ENCODE measurements at places on chromosomes 6 and 20.

DNA sequence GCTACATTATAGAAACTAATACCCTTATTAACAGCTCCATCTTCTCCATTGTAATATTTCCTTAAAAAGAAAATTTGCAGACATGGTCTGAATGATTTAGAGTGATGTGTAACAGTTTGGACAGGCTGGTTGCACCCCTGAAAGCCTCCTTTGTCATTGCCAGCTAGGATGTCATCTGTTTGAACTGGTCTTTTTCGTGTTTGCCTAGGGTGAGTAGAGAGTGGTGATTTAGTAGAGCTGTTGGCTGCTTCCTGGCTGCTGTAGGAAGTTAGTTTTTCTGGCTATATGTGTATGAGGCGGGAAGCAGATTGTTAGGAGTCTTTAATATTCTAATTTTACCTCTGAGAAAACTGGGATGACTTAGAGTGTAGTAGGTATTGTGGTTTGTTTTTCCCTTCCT lies 101.1 kb downstream of the ZFAND3 start:
- DNase-seq = no peak

- no peak for DNase-seq
Observed at GRCh38 chr6:145531822-145532221, 203.5 kb downstream of the EPM2A start.

DNA sequence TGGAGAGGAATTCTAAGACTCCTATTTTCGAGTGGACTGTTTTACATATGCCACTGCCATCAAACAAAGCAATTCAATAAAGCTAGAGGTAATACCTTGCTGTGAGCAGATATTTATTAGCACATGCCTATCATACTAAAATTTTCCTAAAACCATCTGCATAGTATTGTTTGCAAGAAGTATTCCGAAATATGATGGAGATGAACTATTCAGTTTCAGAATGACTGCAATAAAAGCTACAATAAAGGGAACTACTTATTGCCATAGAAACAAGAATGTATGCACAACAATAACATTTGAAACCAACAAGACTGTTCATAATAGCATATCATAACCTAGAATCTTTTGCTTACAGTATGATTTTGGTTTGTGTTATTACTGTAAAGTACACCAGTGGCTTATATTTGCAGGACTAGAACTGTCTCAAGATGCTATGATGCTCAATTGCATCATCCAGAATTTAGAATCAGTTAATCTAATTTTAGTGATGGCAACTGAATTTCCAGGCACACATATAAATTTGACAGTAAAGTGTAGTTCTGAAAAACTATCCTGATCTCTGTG lies 144.3 kb downstream of the GRIK2 start:
- DNase-seq = no peak

DNA sequence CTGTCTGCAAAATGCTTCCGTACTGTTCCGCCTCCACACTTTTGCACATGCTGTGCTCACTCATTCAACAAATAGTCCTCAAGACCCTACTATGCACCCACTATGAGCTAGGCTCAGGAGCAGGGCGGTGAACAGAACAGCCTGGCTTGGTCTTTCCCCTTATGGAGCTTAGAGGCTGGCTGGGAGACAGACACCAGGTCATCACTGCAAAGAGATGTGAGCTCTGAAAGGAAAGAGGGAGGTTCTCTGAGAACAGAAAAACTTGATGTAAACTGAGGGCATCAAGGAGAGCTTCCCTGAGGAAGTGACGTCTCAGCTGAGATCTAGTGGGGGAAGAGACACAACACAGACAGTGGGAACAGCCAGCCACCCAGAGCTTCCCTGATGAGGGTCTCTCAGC lies 31.0 kb upstream of the TGM2 start:
- DNase-seq = no peak

DNA sequence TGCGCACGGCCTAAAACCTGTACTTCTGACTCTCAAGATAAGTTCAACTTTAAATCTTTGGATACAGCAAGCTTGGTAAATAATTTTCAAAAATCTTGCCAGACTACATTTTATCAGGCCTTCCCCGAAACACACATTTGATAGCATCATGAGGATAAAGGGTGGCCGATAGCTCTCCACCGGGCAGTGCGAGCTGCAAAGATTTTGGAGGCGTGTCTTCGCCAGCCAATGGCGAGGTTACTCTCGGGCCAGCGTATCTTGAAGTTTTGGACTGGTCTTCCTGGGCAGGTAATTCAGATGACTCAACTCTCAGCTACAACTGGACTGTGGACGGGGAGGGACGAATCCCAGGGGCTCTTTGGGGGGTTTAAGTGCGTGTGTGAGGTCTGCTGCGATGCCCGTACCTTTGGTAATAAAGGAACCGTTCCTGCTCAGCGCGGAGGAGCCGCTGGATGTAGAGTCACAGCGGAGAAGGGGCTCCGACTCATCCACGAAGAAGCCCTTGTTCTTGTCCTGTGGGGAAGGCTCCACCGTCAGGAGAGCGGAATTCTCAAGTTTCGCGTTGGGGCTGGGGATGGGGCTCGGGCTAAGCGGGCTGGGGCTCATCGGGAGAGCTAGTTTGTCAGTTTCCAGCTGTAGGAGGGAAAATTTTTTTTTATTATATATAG lies 75.3 kb downstream of the TNFRSF21 start:
- no peak for DNase-seq

DNA sequence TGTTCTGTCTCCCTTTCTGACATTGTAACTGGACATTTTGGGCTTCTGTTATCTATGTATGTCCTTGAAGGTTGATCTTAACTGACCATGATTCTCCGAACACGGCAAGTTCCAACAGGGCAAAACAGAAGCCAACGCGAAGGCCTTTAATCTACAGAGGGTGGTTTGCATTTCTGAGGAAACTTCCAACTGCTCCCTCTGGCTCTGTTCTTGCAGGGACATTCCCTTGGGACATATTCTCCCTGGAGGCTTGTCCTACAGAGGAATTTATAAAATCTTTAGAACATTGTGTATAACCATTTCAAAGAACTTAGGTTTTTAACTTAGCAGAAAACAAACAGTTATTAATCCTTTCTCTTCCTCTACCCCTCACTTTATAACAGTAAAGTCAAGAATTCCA lies 189.0 kb upstream of the CDYL start:
- DNase-seq = no peak

- no peak for DNase-seq
Observed at GRCh38 chr20:35891375-35891774, 62.9 kb downstream of the SCAND1 start.

- no peak for DNase-seq
Observed at GRCh38 chr6:95973976-95974375, 41.8 kb upstream of the FUT9 start.

GRCh38 chr6:162621246-162621645 lies 106.3 kb downstream of the PRKN start:
- DNase-seq = no peak

GRCh38 chr6:135085700-135086413 lies 31.2 kb upstream of the HBS1L start:
- DNase-seq = no peak
